ENCODE measurements at places on chromosomes 12 and 14. TPM values are rescaled to one million over a fixed set of nuclear protein-coding genes. Genes with fewer than 3 reads are reported as not detected.

Gene NGB
- total RNA-seq = not detected

Gene POU6F1
- total RNA-seq = 2.6 TPM

Gene LMNTD1
- total RNA-seq = 0.52 TPM

Gene KRAS
- total RNA-seq = 11.5 TPM

Gene CHGA
- total RNA-seq = 0.52 TPM

Gene DNAI7
- total RNA-seq = 1.6 TPM

Gene NOXRED1
- 0.52 TPM for total RNA-seq

Gene ZFYVE1
- 11.5 TPM for total RNA-seq

Gene NR1H4
- total RNA-seq = not detected

Gene TPH2
- not detected for total RNA-seq

Gene RERGL
- total RNA-seq = 1.0 TPM

Gene CRACR2A
- total RNA-seq = 2.1 TPM

Gene MUCL1
- total RNA-seq = not detected

Gene C12orf54
- total RNA-seq = not detected

Gene LEMD3
- total RNA-seq = 30.8 TPM

Gene ZFYVE21
- total RNA-seq = 31.3 TPM

Gene ZNF140
- total RNA-seq = 21.4 TPM

Gene SIX6
- total RNA-seq = not detected

Gene ANKRD33
- not detected for total RNA-seq

Gene MYO1H
- total RNA-seq = not detected

Gene RTN1
- total RNA-seq = 2.6 TPM

Gene MED6
- total RNA-seq = 45.4 TPM

Gene ATL1
- 5.2 TPM for total RNA-seq

Gene OTOGL
- total RNA-seq = 0.52 TPM

Gene CYP27B1
- under 0.01 TPM for total RNA-seq

Gene CLEC1B
- not detected for total RNA-seq

Gene P2RX2
- not detected for total RNA-seq

Gene KRT85
- 0.52 TPM for total RNA-seq

Gene CCDC38
- not detected for total RNA-seq

Gene DHH
- total RNA-seq = 1.6 TPM

Gene GOLT1B
- 27.1 TPM for total RNA-seq

Gene VIPAS39
- total RNA-seq = 41.2 TPM

Gene SDSL
- total RNA-seq = 0.52 TPM

Measured in skeletal muscle tissue (tissue), 5 donors.